NCI-H2029 (cell line): ENCODE measurements at places on chromosomes 5 and 9.
A peak's percentile ranks its signal among the peaks of the same experiment; 100 is the strongest.

DNA sequence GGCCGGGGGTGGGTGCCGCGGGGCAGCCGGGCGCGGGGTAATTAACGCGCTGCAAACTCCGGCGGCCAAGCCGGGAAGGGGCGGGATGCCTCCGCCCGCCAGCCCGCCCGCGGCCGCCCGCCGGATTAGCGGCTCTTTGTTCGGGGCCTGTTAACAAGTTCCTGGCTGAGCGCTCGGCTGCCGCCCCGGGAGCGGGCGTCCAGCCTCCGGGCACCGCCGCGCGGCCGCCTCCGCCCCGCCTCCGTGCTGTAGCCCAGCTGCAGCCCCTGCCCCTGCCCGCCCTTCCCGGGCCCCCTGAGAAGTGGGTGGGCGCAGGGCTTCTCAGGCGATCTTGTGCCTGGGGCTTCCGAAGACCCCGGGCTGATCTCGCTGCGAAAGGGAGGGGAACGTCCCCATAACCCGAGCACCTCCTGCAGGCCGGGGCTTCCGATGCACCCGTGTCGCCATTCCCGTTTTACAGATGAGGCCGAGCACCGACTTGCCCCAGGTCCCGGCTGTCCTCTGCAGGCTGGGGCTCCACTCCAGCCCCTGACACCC lies 7.5 kb downstream of the UNC5A start:
- peak; percentile 50 for DNase-seq

GRCh38 chr5:83034528-83035207 lies 42.5 kb downstream of the TMEM167A start:
- DNase-seq: no peak

DNA sequence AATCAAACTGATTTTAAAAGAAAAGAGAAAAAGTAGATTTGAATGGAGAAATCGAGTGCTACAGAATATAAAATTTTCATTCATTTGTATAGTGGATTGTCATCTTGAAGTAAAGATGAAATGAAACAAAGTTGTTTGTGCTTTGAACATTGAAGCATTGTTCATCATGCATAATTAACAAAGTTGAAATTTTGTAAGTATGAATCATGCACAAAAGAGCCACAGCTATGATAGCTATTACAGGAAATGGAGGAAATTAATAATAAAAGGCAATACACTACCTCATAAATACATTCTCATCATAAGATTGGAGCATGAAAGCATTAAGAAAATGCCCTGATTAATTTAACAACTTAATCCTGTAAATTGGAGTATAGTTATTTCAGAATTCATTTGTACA lies 153.4 kb upstream of the TLX3 start:
- no peak for DNase-seq

DNA sequence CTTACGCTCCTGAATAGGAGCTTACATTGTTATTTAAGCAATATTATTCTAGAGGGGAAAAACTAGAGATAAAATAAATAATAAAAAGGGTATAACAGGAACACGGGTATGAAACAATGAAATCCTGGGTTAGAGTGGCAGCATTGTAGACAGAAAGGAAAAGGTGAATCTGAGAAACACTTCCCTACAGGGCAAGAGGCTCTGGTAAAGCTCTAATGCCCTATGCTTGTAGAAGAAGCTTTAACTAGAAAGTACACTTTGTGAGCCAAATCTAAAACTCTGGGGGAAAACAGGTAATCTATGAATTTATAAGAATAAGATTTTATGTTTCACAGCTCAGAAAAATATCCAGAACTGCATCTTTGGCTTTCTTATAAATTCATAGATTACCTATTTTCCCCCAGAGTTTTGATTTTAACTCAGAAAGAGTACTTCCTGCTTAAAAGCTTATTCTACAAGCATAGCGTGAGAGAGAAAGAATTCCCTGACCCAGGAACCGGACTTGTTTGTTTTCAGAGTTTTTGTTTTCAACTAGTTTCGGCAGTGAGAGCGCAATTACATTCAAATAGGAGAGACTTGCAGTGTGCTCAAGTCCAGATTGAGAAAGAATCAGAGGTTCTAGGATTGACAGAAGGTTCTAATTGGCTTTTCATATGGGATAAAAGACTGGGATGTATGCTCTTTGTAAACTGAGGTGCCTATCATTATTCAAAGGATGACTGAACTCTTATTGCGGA lies 651.0 kb upstream of the RORB start:
- no peak for DNase-seq

GRCh38 chr5:108079753-108080152 lies 302.1 kb downstream of the FBXL17 start:
- DNase-seq: no peak

DNA sequence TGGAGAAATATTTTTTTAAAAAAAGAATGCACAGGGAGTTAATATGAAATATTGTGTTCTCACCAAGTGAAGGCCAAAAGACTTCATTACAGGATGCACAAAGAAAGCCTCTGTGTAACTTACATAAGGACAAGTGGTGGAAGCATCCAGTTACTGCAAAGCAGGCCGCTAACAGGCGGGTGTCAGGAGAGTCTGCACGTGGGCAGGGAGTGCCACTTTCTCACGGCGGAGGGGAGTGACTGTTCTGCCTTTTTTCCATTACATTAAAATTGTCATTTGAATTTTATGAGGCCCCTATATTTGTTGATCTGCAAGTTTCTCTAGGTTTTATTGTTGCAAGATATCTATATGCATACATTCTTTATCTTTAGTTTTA lies 28.1 kb upstream of the SPATA31E1 start:
- DNase-seq: no peak

- no peak for DNase-seq
Measured at GRCh38 chr9:132031467-132032237, 48.0 kb downstream of the MED27 start.

DNA sequence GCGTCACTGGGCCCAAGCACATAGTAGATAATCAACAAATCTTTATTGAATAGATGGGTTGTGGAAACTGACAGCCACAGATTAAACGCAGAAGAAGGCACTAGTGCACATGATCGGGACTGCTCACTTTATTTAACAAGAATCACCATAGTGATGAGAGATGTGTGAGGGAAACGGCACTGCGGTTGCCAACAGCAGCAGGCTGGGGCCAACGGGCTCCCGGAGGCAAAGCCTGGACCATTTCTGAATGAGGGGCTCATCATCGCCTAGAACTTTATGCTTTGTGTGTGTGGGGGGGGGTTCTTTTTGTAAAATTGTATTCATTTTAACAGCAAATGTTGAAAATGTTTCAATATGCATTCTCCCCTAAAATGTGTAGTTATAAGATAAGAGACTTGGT lies 61.9 kb upstream of the RUFY1 start:
- DNase-seq: no peak

GRCh38 chr5:141039517-141039916 lies 11.7 kb upstream of the PCDHB1 start:
- DNase-seq: peak; percentile 8

GRCh38 chr5:15606197-15606596 lies 106.2 kb downstream of the FBXL7 start:
- DNase-seq: no peak

GRCh38 chr5:119379942-119380547 lies 24.2 kb downstream of the TNFAIP8 start:
- DNase-seq: no peak
